Cardiac muscle cell (in vitro differentiated cells and primary cell): ENCODE measurements at places on chromosomes 7 and 10. TPM values are rescaled to one million over a fixed set of nuclear protein-coding genes. Genes with fewer than 3 reads are reported as not detected.

DNA sequence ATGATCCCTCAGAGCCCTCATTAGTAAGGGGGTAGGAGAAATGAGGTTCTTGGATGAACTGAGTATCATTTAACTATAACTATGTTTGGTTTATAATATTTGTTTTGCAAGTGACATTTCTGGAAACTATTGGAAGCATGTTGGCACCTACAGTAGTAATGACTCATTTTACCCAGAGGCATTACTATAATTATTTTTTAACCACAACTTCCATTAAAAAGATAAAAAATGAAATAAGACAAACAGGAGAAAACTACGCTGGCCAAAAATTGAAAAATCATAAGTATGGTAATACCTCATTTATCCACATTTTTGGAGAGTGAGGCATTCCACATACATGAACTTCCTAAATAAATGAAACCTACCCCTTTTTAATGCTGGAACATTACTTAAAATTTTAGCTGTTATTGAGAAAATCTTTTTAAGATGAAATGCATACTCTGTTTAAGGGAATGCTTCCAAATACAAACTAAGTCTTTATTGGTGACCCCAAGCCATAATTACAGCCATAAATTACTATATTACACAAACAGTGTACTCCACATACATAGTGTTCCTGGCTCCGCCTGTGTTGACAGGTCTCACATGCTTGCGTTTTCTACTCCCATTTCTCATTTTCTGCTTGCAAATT is 84.6 kb upstream of the CAPZA2 start:
- DNase-seq: peak; percentile 41

- DNase-seq: no peak
Measured at GRCh38 chr10:34403512-34403911, 411.6 kb downstream of the PARD3 start.

DNA sequence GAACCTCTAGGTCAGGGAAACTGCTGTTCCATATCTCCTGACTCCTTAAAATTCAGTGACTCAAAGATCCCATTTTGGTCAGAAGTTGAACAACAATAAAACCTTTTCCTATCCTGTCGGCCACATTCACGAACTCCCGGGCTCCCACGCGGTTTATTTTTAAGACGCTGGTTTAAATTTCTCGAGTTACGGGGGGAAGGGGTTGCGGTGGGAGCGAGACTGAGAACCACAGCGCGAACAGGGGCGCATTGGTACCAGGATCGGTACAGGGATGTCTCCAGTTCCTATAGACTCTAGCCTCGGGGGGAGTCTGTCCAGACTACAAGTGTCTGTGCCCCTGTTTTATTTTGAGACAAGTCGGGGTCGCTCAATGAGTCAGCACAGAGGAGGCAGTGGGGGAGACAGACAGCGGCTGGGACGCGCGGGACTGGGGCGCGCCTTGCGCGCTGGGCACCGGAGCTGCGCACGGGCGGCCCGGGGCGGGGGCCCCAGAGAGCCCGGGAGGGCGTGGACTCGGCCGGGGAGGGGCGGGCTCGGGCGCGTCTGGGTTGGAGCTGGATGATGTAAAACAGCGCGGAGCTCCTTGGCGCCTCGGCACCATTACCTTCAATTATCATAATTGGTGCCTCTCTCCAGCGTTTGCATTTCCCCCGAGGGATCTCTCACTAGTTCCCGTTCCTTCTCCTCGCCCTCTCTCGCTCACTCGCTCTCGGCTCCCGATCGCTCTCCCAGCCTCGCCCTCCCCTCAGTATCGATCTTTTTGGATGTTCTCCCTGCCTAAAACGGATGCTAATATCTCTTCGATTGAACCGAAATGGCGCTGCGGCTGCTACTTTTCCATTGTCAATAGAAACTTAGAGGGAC is 8.7 kb upstream of the BAMBI start:
- DNase-seq: peak; percentile 79

DNA sequence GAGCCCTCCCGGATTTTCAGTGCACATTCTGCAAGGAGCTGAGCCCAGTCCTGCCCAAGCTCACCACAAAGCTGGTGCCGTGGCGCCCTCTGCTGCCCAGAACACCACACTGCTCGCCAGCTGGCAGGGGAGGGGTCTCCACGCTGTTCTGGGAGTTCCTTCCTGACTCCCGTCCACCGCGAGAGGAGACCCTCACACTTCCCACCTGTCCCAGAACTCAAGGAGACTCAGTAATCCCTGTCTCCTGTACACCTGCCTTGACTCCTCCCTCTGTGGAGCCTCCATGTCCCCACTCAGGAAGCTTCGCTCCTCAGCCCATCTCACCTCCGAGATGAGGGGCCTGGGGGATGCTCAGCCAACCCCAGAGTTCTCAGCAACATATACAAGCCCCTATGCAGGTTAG is 11.3 kb downstream of the C10orf105 start:
- DNase-seq: peak; percentile 53

- no peak for DNase-seq
Measured at GRCh38 chr7:875476-876076, 778 bp upstream of the GET4 start.

Gene CUEDC2
- total RNA-seq: 113 and 134 TPM in 2 replicates

Gene ANKRD22
- not detected in 2 replicates for total RNA-seq
